AG04450 (cell line): ENCODE measurements at places on chromosomes 1 and 21. TPM values are rescaled to one million over a fixed set of nuclear protein-coding genes. Genes with fewer than 3 reads are reported as not detected.

DNA sequence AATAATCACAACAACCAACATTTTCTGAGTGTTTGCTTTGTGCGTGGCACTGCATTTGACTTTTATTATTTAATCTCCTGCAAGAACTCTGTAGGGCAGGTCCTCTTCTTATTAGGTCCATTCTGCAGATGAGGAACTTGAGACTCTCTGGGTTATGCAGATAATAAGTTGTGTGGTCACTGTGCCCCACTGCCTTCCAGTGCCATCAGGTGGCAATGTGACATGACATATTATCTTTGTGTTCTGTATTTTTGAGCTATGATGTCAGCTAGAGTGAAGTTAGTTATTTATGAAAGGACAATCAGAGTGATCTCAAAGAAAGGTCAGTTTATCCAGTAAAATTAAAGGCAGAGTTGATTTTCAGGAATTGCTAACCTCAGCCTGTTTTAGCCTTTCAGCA is 196.0 kb downstream of the FMN2 start:
- DNase-seq, result no peak

GRCh38 chr1:116663821-116664220 is 3.7 kb downstream of the IGSF3 start:
- DNase-seq, result no peak

DNA sequence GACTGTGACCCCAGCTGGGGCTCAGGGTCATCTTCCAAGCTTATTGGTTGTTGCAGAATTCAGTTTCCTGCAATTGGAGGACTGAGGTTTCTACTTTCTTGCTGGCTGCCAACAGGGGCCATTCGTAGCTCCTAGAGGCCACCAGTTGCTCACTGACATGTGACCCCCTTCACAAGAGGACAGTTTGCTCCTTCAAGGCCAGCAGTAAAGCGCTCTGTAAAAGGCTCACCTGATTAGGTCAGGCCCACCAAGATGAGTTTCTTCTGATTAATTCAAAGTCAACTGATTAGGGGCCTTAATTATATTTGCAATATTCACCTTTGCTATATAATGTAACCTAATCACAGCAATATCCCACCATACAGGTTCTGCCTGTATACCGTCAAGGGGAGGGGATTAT is 68.9 kb downstream of the SLC9A1 start:
- DNase-seq, result no peak

GRCh38 chr1:53257454-53258081 is 19.2 kb upstream of the MAGOH start:
- DNase-seq, result no peak

- no peak for DNase-seq
Observed at GRCh38 chr1:243819438-243819839, 30.6 kb downstream of the AKT3 start.

GRCh38 chr1:38179483-38179882 is 132.9 kb upstream of the POU3F1 start:
- DNase-seq, result no peak

DNA sequence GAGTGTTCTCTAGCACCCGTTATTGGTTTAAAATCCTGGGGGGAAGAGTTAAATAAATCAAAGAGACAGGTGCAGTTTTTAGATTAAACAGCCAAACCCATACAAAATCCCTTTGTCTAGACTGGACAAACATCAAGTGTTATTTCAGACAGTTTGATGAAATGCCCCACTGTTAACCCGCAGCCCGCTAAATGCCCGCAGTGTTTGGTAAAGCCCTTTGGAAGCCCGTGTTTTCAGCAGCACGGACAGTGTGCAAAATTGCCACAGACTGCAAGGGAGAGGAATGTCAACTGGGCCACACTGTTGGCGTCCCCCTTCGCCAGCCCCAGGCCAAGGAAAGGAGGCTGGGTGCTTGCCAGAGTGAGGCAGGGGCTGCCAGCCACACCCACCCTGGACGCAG is 26.6 kb downstream of the AJAP1 start:
- no peak for DNase-seq

DNA sequence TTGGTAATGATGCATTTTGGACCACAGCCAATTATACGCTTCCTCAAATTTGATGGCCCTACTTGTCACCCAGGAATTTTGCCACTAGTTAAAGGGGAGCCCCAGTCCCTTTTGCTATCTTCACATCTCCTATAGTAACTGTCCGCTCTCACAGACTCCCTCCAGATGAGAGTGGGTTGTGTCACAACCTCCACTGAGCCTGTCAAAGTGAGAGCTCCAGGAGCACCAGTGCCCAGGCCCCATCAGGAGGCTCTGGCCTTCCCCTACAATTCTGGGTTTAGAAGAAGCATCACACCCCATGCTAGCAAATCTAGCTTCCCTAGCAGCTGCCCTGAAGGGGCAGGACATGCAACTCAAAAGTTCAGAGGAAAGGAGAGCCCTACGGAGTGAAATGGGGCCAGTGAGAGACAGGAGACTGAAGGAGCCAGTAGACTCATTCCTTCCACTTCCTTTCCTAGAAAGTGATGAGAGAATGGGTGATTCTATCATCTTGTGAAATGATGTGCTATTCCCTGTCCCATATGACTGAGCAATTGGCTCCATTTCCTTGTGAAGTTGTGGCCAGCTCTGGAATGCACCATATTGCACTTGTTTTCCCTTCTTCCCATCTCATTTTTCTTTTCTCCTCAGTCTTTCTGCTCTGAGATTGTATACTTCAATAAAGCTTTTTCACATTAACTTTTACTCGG is 541.3 kb downstream of the DPYD start:
- peak; percentile 23 for DNase-seq

DNA sequence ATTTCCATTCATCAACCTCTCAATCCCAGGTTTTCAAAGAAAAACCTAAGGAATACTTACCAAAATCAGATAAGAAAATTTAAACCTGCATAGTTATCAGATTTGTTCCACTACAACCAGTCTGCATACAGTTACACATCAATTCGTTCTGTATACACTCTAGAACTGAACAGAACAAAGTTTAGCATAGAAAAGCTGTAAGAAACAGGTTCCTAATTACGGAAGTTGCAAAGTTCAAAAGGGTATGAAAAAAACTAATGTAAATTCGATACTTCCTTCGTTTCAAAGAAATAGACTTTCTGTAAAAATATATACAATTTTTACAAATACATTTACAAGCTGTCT is 3.1 kb downstream of the MCL1 start:
- no peak for DNase-seq

DNA sequence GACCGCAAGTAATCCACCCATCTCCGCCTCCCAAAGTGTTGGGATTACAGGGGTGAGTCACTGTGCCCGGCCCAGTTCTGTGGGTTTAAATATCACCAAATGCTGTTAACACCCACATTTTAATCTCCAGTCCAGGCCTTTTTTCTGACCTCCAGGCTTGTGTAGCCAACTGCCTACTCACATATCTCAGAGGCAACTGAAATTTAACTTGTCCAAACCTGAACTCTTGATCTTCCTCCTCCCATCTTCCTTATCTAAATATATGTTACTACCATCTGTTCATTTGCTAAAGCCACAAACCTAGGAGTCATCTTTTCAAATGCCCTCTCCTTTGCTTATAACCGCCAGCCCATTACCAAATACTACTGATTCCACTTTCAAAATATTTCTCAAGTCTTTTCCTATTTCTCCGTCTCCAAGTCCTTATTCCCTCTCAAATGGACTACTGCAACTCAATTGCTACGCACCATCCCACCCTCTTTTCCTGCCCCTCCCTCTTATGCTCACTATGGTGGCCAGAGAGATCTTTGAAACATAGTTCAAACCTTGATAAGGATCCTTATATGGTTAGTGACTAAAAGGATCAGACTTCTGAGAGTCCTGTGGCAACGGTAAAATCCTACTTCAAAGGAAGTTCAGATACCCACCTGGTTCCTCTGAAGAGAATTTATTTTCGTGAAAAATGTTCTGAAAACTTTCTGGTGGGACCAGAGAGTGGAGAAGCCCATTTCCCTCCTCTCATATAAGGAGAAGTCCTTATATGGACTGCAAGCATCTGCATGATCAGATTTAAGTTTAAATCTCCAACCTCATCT is 78.5 kb upstream of the CDC42BPA start:
- no peak for DNase-seq

Gene SERINC2
- polyA plus RNA-seq, result 46.0 and 61.3 TPM in 2 replicates

Gene ALPL
- polyA plus RNA-seq, result 1.8 and 3.0 TPM in 2 replicates

Gene OR10R2
- not detected in 2 replicates for polyA plus RNA-seq
